ENCODE measurements at places on chromosomes 3 and 15.

DNA sequence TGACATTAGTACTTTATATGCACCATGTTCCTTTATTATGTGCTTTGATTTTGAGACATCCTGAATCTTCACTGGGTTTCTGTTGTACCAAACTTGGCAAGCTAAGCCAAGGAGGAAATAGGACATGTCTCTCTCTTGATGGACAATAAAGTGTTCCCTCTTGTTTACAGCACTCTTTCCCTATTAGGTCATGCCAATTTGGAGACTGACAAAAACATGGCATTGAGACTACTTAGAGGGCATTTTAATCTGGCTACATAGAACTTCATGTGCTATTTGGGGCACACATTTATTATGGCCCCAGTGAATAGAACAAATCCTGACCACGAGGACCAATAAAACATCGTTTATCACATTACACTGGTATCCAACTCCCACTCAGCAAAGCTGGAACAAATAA lies 85.3 kb upstream of the TNFSF10 start:
- no peak for DNase-seq

DNA sequence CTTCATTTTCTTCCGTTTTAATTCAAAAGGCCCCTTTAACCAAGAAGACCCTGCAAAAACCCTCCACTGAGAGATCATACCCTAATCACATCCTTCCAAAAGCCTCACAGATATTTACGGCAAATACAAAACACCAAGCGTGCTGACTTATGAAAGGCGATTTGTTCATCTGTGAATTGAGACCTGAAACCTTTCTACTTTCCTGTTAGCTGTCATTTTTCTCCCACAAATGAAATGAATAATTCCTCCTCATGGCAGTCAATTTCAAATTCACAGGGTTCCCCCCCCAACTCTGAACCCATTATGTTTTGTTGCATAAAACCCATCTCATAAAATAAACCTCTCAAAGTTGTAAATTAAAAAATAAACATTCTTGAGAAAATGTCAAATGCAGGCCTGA lies 149.6 kb downstream of the PDZRN3 start:
- DNase-seq: no peak

- DNase-seq: no peak
Measured at GRCh38 chr3:122427857-122428471, 12.1 kb upstream of the WDR5B start.

DNA sequence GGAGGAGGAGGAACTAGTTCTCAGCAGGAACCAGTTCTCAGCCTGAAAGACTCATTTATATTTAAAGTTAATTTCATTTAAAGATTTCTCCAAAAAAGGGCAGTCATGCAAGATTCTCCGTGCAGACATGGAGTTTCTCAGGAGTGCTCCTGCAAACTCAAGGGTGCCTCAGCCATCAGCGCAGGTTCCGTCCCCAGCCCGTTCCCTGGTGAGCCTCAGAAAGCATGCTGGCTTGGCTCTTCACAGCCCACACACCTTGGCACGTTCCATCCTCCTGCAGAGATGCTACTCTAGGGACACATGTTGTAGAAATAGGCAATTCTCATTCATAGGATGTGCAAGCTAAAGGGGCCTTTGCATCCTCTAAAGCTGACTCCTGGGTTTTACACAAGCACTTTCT lies 123.0 kb downstream of the LIPC start:
- DNase-seq: no peak

DNA sequence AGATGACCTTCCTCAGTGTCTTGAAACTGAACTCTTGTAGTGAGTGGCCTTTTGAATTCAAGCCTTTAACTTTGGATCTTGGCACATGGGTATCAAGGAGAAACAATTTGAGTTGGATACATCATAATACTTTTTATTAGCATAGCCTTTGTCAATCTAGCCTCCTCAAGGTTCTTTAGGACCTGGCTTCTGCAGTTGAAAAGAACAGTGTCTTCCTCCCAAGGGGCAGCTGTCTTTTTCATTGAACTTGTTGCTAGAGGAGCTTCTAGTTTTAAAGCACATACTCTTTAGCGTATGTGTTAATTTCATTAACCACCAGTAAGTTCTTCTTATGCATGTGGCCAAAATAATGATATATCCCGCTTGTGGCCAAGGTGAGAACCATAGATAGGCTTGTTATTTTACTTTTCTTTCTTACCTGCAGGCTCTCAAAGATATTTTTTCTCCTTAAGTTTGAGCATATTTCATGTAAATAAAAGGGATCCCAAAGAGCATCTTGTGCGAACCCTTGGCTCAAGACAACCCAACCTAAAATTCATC lies 83.2 kb downstream of the GHSR start:
- no peak for DNase-seq

GRCh38 chr15:74768771-74769342 lies 13.0 kb upstream of the CSK start:
- no peak for DNase-seq

GRCh38 chr3:137820366-137820765 lies 56.3 kb downstream of the SOX14 start:
- no peak for DNase-seq

DNA sequence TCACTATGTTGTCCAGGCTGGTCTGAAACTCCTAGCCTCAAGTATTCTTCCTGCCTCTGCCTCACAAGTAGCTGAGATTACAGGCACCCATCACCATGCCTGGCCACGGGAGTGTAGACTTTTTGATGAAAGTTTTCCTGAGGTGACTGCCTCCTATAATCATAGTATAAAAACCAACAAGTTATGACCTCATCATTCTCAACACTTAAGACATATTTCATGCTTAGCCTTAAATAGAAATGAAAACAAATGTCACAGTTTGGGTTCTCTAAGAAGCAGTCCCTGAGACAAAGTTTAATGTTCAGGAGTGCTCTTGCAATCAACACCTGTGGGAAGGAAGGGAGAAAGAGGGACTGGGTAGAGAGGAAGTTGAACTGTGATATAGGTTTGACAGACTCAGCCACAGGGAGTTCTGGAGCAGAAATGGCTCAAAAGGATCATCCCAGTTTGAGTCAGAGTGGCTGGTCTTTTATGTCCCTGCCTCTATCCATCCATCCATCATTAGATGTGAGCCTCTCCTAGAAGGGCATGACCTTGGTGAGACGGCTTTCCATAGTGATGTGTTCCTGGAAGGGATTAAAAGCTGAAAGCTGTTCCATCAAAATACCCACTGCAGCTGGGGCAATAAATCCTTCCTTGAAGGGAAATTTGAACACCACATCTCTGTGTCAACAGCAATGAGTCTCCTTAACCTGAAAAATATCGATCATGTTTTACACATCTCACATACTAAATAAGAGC lies 16.2 kb upstream of the ABHD5 start:
- DNase-seq: no peak

DNA sequence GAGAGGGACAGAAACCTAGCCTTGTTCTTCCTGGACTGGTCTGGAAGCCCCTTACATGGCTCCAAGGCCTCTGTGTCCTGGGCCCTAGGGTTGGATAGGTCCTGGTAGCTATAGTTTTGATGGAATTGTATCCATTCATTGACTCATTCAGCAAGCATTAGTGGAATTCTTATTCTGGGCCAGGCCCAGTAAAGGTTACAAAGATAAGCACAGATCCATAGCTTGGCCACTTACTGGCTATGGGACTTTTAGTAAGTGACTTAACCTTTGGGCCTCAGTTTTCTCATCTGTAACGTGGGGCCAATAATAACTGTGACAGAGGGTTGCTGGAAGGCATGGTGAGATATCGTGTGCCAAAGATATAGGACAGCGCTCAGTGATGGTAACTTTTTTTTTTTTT lies 13.6 kb upstream of the DAG1 start:
- no peak for DNase-seq

DNA sequence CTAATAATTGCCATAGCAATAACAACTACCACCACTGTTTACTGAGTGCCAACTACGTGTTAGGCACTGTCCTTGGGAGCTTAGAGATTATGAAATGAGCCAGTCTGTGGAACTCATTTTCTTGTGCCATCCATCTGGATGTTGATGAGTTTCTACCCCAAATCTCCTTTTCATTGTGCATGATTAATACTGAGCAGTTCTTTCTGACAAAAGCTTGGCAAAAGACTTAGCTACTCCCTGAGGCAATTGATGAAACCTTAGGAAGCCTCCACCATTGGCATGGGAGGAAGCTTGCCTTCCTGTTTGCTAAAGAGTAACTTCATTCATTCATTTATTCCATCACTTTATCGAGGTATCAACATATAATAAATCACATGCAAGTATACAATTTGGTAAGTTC lies 39.8 kb downstream of the PRICKLE2 start:
- DNase-seq: no peak

GRCh38 chr3:61252836-61253235 lies 1.6 kb upstream of the FHIT start:
- no peak for DNase-seq

- no peak for DNase-seq
Measured at GRCh38 chr15:92480361-92480760, 86.7 kb downstream of the ST8SIA2 start.

DNA sequence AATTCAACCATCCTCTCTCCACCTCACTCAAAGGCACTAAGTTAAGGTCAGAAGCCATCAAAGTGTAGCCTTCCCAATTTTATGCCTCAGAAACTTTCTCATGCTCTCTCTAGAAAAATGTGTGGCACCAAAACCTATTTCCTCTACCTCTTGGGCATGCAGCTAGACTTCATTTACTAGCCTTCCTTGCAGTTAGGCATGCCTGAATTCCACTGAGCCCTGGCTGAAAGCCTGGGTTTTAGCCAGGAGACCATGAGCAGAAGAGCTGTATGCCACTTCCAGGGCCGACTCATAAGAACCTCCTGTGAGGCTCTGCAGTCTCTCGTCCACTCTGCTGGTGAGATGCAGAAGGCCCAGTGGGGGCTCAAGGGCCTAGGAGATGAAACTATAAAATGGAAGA lies 145.0 kb downstream of the MYLK start:
- DNase-seq: no peak

DNA sequence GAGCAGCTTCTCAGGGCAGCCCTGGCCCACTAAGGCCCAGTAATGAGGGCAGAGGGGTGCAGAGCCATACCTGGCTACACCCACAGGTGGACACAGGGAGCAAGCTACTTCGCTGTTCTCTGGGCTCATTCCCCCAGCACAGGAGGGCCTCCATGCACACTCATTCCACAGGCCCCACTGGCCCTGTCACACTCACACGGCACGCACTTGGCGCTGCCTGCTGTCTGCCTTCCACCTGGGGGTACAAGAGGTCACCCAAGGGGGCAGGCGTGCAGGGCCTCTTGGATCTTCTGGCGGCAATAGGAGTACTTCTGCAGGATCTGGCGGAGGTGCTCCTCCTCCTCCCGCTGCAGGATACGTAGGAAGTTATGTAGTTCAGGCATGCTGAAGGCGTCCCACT lies 2.3 kb upstream of the TUSC2 start:
- no peak for DNase-seq

DNA sequence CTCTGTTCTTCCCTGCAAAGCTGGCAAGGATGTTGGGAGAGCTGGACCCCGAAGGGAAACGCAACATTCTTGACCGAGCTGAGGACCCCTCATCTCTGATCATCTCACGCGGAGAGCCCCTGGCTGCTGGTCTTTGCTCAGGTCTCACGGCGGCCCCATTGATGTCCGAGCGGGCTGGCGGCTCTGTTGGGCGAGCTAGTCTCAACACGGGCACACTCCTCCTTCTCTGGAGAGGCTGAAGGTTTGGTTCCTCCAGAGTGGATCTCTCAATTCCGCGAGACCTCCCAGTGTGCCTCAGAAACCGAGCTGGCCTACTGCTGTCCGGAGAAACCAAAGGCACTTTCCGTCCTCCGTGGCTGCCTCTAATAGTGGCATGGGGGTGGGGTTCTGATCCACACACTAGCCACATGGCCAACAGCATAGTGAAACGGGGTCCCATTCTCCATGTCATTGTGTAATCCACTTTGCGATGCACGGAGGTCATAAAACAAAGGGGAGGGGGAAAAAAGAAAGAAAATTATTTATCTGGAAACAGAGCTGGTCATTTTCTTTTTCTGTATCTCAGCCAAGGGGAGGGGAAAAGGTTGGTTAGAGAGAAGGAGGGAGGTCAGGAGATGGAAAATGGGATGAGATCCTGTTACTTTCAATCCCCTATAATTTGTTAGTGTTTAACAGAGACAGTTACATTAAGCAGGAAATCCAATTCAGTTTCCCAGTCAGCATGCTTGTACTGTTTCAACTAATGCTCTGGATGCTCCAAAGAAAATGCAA lies 1.3 kb downstream of the CCDC80 start:
- DNase-seq: no peak

DNA sequence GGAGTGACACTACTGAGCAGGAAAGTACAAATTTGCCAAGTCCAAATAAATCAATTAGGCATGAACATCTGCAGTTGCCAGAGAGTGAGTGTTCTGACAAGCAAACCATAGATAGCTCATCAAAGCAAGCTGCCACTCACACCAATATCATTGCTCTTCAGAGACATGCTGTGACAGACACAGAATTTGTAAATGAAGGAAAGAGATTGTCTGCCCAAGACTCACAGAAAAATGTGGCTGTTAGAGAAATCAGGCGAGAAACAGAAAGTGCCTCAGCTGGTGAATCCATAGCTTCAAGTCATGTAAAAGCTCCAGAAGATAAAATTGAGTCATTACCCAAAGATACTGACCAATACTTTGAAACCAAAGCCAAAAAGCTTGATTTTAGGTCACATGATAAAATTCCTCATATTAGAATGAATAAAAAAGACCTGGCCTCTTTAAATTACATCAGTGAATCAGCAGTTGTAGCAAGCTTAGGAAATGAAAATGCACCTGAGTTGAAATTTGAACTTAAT lies 50.8 kb downstream of the CRYBG3 start:
- DNase-seq: no peak

GRCh38 chr3:190458040-190458439 lies 8.3 kb upstream of the TMEM207 start:
- no peak for DNase-seq

DNA sequence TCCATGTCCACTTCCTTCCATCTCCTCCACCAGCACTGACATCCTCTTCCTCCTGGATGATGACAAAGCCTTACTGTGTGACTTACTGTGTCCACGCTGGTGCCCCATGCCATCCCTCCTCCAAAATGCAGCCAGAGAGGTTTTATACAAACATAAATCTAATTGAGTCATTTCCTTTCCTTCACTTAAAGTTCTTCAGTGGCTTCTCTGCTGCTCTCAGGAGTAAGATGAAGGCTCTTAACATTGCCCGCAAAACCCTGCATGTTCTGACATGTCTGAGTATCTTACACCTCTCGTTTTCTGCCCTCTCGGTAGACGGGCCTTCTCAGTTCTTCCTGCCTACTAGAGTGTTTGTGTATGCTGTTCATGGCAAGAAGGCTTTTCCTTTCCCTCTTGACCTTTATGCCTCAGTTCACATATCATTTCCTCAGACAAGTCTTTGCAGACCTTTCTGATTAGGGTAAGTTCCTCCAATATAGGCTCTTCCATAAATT lies 175.5 kb downstream of the CFAP20DC start:
- DNase-seq: peak; percentile 53
